ENCODE measurements at places on chromosomes 7 and 10. TPM values are rescaled to one million over a fixed set of nuclear protein-coding genes. Genes with fewer than 3 reads are reported as not detected.

Gene HGF
- total RNA-seq, result not detected

Gene MUC3A
- not detected for total RNA-seq

Gene PRR15
- not detected for total RNA-seq

Gene OLAH
- 4.0 TPM for total RNA-seq

Gene TMEM196
- not detected for total RNA-seq

Gene MYO1G
- total RNA-seq, result 576 TPM

Gene BET1
- 23.5 TPM for total RNA-seq

Gene UCN3
- not detected for total RNA-seq

Data from activated CD4-positive, alpha-beta memory T cell treated with anti-CD3 and anti-CD28 coated beads, Interleukin-2, amount 10 ng/mL, durations not matched to agents 7 days and 5 days (primary cell).